HTR-8/SVneo (cell line): ENCODE measurements at places on chromosomes 7 and 10.

DNA sequence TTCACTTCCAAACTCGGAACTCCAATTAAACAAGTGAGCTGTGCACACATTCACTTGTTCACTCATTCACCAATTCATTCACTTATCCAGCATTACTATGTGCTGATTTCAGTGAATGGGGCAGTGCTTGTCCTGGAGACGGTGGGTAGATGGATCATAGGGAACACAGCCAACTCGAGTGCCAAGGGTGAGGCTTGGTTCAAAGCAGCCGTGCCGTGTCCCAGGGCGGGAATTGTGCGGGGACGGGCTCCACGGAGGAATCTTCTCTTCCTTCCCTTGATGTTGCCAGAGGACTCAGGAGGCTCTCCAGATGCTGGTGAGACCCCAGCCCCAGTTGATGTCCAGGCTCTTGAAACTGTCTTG is 2.9 kb downstream of the SH2D4B start:
- no peak for DNase-seq

DNA sequence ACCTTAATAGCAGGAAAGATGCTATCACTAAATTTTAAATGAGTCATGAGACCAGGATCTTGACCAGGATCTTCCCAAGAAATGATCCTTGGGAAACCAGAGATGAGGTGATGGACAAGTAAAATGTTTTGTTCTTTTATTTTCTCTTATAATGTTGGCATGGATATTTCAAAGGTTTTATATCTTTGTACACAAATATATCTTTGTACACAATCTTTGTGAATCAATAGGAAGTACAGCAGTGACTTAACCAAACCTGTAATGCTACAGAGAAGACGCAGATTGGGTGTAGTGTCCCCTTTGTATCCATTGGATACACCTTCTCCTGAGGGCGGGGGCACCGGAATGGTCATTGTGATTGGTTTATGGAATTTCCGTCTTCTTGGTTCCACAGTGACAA is 180.1 kb upstream of the CCDC6 start:
- DNase-seq, result no peak

GRCh38 chr10:33600381-33600780 is 265.9 kb upstream of the NRP1 start:
- no peak for DNase-seq

- DNase-seq, result no peak
Measured at GRCh38 chr7:23175938-23176337, 5.9 kb upstream of the NUP42 start.

DNA sequence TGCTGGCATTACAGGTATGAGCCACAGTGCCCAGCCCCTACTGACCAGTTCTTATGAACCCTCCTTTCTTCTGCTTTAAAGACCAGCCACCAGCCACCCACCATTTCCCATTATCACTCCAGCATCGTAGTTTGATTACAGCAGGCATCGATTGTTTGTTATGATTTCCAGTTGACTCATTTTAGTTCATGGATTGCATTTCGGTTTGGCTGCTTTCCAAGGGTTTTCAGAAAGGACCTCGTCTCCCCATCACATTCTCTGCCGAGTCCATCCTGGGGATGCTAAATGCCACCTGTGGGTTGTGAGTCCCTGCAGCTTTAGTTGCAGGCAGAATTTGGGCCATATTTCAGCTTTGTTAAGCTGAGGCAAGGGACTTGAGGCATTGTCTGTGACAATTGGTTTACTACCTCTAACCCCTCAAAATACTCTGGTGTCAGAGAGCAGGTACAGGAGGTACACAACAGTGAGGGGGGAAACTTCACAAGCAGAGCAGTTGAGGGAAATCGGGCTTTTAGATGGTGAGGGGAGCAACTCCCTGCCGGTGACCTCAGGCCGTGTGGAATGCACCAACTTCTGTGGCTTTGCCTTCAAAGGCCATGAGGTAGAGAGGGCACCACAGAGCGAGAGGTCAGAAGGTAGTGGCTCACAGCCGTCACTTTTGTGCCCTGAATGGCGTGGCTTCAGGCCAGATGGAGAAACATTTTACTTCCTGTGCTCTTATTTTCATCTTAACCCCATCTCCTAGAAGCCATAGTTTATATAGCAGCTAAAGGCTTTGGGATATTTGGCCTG is 203.8 kb downstream of the CCDC3 start:
- no peak for DNase-seq

DNA sequence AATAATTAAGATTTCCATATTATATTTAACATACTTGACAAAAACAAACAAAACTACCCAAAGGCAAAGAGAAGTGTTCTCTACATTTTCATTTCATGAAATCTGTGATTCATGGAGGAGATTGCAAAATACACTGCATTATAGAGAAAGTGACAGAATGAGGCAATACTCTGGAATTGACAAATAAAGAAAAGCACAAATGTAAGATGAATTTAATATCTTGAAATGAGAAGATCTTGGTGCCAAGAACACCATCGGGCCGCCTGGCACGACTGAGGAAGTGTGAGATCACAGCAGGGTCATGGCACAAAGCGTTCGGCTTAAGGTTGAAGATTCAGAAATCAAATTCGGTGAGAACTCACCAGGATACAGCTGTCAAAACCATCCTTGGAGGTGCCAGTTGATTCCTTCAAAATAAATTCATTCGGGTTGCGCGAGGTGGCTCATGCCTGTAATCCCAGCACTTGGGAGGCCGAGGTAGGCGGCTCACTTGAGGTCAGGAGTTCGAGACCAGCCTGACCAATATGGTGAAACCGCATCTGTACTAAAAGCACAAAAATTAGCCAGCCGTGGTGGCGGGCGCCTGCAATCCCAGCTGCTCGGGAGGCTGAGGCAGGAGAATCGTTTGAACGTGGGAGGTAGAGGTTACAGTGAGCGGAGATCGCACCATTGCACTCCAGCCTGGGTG is 174.0 kb upstream of the PFKP start:
- DNase-seq, result no peak

DNA sequence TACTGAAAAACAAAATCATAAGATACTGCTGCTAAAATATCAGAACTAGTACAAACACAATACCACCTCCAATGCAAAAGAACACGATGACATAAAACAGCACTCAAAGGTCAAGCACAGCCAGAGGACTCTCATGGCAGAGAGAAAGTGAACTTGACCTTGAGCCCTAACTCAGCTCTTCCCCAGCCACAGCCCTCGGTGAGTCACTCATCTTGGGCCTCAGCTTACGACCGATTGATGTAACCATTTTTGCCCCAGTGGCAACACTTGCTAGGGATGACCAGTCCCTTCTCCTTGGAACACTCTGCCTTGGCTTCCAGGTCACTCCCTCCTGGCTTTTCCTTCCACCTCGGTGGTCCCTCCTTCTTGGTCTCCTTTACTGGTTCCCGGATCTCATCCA is 77.8 kb downstream of the JAZF1 start:
- DNase-seq, result peak; percentile 56

- no peak for DNase-seq
Measured at GRCh38 chr7:41574377-41574776, 128.5 kb downstream of the INHBA start.

DNA sequence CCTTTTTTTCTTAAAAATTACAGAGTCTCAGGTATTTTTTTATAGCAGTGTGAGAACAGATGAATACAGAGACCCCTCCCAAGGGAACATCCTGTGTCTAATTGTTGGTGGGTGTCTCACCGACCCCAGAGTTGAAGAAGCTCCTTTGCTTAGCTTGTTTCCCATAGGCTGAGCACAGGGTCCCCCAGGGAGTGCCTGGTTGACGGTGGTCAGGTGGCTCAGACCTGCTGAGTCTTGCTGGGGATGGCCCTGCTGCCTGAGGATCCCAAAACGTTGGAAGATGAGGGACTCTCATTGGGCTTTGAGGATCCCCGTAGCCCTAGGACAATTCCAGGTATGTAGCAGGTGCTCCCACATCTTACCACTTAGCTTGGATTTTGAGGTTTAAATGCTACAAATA is 19.5 kb downstream of the SCART1 start:
- DNase-seq, result no peak

DNA sequence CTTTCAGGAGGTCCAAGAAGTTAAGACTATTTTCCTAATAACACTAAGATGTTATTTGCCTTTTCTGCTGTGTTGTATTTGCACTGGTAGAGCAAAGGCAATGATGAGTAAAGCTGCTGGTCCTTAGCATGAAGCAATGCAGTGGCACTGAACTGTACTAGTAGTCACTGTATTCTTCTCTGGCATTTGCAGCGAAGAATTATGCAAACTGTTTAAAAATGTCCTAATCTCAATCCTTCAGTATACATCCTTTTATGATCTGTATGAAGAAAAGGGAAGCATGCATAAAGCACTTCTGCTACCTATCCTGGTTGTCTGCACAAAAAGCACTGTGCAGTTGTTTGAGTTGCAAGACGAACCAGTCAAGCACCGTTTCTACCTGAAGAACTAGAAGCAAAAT is 20.4 kb downstream of the IGF2BP3 start:
- DNase-seq, result no peak

DNA sequence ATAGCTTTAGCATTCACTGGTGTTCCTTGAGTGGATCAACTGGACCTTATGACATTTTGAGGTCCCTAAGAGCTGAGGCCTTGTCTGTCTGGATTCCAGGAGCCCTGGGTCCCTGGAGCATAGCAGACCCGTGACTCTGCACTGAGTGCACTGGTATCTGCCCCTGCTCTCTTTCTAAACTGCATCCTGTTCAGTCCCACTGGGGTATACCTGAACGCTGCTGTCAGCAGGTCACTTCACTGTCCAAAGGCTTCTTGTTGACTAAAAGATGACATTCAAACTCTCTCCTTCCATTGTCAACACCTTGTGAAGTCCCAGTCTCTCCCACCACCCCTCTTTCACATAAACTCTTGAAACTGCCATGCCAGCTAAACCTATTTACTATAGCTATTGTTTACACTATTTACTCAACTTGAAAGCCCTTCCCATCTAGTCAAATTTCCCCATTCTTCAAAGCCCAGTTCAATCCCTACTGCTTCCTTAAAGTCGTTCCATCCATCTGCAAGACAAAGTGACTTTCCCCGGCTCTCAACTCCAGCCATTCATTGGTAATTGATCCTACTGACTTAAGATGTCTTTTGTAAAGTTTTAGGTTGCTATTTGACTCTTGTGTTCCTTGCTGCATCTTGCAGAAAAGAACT is 523.3 kb downstream of the KCNMA1 start:
- no peak for DNase-seq

DNA sequence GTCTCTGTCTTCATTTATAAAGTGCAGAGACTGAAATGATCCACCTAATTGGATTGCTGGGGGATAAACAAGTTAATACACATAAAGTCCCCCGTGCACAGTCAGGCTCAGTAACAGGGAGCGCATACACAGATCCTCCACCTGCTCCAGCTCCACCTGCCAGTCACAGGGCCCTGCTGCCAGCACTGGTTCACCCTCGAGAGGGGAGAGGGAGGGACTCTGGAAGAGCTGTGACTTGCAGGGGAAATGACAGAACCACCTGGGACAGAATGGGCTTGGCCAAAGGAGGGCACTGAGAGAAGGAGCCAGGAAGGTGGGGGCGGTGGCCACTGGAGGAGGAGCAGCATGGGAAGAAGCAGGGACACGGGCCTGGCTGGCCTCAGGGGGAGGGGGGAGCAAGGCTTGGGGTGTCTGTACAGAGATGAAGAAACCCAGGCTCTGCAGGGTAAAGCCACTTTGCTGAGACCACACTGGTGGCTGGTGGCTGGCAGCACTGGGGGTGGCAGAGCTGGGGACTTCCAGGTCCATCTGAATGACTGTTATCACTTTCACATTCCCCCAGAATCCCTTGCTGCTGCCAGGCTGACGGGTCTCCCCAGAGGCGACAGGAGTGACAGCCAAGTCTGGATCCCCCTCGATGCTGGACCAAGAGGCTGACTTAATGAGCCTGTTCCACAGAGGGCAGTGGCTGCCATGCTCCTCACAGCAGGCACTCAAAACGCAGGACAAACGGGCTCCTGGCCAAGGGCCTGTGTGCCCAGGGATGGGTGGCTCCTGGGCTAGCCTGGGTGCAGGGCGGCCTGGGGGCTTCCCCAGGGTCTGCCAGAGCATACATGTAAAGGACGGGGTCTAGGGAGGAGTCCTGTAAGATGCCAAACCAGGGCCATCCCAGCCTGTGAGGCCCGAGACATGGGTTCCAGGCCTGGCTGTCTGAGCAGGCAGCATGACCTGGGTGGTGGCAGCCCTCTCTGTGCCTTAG is 151.1 kb downstream of the SH3PXD2A start:
- no peak for DNase-seq

- no peak for DNase-seq
Measured at GRCh38 chr7:47807126-47807525, 141.1 kb downstream of the PKD1L1 start.

GRCh38 chr10:48887982-48888381 is 51.7 kb downstream of the LRRC18 start:
- DNase-seq, result no peak

DNA sequence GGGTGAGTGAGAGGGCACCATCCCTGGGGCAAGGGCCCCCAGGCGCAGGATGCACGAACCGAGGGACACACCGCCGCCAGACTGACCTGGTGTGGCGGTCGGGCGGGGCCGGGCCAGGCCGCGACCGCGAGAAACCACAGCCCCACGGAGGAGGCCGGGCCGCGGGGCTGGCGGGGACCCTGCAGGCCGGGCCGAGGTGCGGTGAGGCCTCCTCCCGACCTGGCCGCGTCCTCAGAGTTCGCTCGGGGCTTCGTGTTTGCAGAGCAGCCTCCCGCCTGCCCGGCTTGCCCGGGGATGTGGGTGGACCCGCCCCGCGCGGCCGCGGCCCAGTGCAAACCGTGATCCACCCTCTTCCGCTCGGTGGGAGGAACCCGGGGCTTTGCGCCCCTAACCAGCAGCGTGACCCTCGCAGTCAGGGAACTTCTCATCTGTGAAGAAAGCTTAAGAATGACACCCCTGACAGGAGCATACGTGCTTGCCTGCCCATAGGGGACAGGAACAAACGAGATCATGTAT is 20.6 kb upstream of the HOXA13 start:
- no peak for DNase-seq

DNA sequence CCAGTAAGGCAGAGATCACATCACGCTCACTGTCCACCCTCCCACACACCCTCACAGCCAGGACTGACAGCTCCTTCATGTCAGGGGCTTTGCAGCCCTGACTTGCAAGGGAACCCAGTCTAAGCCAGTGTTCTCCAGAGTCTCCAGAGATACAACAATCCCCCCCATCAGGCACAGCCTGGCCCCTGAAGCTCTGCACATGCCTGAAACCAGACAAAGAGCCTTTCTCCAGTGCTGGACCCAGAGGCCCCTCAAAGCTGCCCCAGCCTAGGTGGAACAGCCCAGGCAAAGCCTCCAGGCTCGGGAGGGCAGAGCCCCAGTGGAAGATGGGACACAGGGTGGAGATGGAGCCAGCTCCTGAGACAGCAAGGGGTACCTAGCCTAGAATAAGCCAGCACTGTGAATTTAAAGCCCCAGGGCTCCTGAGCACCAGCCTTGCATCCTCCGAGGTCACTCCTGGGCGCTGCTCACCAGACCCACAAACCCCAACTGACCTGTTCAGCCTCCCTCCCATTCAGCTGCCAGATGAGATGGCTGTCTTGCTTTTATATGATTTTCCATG is 50.2 kb downstream of the GRID1 start:
- DNase-seq, result no peak

- DNase-seq, result no peak
Measured at GRCh38 chr7:15330943-15331342, 230.9 kb downstream of the AGMO start.

GRCh38 chr10:132684164-132684891 is 101.6 kb downstream of the NKX6-2 start:
- no peak for DNase-seq

- DNase-seq, result no peak
Measured at GRCh38 chr10:127989481-127990012, 82.6 kb downstream of the PTPRE start.
